ENCODE measurements at places on chromosomes 2 and 18.
A peak's percentile ranks its signal among the peaks of the same experiment; 100 is the strongest.

DNA sequence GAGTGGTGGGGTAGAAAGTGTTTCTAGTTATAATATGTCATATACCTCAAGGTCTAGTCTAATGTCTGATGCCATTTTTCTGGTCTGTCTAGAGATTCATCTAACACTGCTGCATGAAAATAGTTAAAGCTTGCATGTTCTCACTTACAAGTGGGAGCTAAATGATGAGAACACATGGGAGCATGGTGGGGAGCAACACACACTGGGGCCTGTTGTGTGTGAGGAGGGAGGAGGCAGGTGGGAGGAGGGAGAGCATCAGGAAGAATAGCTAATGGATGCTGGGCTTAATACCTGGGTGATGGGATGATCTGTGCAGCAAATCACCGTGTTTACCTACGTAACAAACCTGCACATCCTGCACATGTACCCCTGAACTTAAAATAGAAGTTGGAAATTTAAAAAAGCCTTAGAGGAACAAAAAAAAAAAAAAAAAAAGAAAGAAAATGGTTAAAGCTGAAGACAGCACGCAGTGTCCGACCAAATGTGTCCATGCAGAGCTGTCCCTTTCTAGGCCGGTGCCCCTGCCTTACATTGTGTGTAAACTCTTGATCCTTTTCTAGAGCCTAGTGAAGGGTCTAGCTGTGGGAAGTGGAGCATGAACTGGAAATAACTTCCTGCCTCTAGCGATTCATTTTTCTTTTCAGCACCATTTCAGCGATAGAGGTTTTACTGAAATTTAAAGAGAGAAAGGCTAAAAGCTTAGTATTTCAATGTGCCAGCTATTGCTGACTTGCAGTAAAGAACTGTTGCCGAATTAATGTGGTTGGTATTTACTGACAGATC, 94.0 kb downstream of the FMNL2 start:
- no peak for DNase-seq

DNA sequence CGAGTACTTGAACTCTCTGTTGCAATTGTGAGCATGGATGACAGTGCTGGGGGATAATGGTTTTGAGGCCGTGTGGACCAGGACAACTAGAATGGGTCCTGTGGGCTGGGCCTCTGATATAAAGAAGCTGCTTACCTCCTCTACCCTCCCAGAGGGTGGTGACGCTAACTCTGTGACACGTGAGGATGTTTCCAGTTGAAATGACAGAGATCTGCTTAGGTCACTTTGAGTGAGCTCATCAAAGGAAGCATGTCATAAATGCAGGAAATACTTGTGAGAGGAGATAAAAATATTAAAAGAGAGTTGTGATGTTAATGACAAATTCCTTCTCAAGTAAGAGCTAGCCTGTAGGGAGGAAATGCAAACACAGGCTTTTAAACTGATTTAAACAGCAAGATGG, 16.4 kb downstream of the RMC1 start:
- DNase-seq, result no peak

DNA sequence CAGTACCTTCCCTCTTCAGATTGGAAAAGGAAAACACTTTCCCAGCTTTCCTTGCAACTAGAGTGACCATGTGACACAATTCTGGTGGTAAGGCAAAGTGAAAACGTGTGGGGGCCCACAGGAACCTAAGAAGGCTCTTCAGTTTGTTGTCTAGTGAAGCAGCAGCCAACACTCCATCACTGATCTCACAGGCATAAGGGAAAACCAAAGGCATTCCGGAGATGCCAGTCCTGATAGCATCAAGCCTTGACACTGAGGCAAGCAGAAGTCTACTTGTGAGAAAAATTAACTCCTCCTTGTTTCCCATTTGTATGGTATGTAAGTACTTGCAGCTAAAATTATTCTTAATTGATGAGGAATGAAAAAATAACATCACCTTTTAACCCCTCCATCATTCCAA, 88.3 kb downstream of the ETAA1 start:
- DNase-seq, result no peak

GRCh38 chr18:6653880-6654279, 75.6 kb upstream of the ARHGAP28 start:
- no peak for DNase-seq

- no peak for DNase-seq
Observed at GRCh38 chr2:98897746-98898145, 38.3 kb downstream of the CRACDL start.

DNA sequence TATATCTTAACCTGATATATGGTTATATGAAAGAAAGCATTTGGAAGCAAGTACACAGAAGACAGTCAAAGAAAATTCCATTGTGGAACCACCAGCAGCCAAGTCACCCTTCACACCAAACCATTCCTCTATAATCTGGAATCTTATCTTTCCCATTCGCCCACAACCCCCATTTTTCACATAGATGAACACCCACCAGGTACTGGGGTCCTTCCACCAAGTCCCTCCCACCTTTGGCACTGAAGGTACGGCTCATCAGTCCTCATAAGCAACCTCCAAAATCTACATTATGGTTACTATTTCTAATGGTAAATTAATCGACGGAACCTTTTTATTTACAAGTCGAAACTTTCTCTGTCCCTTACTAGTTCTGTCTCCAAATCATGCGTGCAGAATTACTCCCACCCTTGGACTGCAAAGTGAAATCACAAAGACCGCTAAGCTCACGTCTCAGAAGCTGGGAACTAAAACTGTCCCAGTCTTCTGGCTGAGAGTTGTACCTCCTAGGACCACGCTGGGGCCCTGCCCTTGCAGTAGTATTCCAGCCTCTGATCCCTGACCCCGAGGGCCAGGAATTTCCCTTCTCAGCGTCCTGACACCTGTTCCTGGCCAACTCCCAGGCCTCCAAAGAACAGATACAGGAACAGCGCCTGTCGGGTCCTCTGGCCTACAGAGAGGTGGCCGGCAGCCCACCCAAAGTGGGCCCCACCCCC, 702 bp downstream of the OLA1 start:
- DNase-seq, result peak; percentile 20

DNA sequence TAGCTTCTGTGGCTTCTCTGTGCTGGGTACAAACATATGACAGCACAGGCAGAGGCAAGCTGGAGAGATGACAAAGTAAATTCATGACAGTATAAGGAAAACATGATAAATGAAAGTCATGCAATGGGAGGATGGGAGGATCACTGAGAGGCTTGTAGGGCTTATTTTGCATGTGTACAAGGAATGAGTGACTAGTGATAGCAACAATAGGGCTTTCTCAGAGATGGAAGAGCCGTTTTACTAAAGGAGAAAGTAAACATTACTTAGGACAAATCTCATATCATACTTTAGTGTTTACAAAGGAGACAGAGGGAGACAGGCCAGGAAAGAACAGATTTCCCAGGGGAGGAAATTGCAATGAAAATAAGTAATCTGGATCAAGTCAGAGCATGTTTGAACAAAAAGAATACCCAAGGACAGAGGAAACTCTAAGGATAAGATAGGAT, 82.5 kb upstream of the RBMS1 start:
- peak; percentile 84 for DNase-seq

GRCh38 chr18:48607056-48607984, 68.5 kb downstream of the CTIF start:
- DNase-seq, result no peak

GRCh38 chr2:27155069-27155520, 6.3 kb downstream of the TCF23 start:
- peak; percentile 75 for DNase-seq

- no peak for DNase-seq
Observed at GRCh38 chr2:150156415-150156814, 331.1 kb downstream of the RND3 start.

- DNase-seq, result peak; percentile 41
Observed at GRCh38 chr2:36770542-36771287, 74.2 kb downstream of the VIT start.

GRCh38 chr2:15755528-15755927, 163.9 kb downstream of the DDX1 start:
- no peak for DNase-seq

DNA sequence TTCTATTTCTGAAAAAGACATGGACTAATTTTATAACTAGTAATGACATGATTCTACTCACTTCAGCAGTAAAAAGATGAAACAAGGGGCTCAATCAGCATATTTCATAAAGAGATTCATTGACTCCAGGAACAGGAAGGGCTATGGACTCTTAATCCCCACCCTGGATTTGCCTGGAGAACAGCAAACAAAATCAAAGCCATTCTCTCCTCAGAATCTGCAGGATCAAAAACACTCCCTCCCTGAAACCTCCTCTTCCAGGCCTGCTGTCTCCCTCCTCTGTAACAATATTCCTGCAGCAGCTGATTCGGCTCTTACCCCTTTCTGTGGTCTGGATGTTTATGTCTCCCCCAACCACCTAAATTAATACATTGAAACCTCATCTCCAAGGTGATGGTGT, 57.0 kb downstream of the ZC3H8 start:
- no peak for DNase-seq

- no peak for DNase-seq
Observed at GRCh38 chr2:69805887-69806286, 23.6 kb upstream of the GMCL1 start.

DNA sequence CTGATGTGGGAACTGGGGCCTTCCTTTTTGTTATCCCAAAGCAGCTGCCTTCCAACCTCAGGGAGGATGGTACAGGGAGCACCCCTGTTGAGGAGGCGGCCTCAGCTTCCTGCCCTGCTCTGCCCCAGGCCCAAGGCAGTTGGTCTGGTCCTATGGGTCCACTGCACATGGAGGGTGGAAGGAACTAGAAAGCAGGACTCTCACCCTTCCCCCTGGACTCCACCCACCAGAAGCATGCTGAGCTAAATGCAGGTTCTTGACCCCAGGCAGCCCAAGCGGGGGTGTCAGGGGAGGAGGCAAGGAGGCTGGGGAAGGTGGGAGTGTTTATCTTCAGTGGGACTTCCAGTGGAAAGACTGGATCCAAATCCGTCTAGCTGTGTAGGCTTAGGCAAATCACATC, 158.5 kb downstream of the SMAD2 start:
- DNase-seq, result no peak
